Fibroblast of skin of left quadriceps (primary cell): ENCODE measurements at places on chromosomes 11 and 22.

GRCh38 chr22:20968281-20968977 is 1.4 kb downstream of the AIFM3 start:
- no peak for DNase-seq

DNA sequence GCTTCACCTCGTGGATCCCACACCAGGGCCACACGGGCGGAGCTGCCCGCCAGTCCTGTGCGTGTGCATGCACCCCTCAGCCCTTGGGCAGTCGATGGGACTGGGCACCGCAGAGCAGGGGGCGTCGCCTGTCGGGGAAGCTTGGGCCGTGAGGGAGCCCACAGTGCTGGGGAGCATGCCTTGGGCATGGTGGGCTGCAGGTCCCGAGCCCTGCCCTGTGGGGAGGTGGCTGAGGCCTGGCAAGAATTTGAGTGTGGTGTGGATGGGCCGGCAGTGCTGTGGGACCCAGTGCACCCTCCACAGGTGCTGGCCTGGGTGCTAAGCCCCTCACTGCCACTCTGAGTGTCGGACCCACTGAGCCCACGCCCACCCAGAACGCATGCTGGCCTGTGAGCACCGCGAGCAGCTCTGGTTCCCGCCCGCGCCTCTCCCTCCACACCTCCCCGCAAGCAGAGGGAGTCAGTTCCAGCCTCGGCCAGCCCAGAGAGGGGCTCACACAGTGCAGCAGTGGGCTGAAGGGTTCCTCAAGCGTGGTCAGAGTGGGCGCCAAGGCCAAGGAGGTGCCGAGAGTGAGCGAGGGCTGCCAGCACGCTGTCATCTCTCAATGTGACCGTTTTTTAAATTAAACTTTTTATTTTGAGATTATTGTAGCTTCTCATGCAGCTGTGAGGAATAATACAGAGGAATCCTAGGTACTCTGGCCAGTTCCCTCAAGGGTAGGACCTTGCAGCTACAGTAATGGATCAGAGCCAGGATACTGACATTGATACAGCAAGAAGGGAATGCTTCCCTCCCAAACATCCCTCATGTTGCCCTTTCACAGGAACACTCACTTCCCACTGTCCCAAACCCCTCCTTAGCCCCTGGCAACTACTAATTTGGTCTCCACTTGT is 127.7 kb downstream of the CRYBB2 start:
- DNase-seq: no peak

DNA sequence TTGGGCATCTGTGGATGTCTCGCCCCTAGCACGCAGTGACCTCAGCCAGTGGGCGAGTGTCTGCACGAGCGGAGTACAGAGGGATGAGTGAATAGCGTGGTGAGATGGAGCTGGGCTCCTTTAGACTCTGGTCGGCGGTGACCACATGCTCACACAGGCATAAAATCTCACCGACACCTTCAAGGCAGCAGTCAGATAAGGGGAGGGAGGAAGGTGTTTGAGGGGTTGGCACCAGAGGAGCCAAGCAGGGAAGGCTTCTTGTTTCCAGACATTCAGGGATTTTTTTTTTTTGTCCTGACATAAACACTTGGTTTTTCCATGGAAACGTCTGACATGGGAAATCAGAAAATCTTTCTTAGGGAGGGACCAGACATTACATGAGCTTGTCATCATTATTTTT is 35.8 kb downstream of the GRIK4 start:
- DNase-seq: no peak

GRCh38 chr22:22167791-22168189 is 76.8 kb upstream of the VPREB1 start:
- no peak for DNase-seq

GRCh38 chr11:36711104-36711825 is 113.2 kb upstream of the RAG2 start:
- no peak for DNase-seq

DNA sequence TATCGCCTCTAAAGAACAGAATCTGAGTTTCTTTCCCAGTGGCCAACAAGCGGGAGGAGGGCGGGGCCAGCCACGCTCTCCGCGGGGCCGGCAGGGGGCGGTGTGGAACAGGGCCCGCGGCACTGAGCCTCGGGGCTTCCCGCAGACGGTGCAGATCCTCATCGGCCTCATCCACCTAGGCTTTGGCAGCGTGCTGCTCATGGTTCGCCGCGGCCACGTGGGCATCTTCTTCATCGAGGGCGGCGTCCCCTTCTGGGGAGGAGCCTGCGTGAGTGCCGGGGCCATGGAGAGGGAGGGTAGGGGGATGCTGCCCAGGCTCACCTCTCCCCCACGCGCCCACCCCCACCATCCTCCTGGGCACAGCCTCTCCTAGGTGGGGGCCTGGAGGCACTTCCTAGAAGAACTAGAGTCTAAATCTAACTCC is 10.7 kb downstream of the MS4A15 start:
- no peak for DNase-seq

GRCh38 chr11:121578251-121578976 is 125.6 kb upstream of the SORL1-AS1 start:
- DNase-seq: no peak

DNA sequence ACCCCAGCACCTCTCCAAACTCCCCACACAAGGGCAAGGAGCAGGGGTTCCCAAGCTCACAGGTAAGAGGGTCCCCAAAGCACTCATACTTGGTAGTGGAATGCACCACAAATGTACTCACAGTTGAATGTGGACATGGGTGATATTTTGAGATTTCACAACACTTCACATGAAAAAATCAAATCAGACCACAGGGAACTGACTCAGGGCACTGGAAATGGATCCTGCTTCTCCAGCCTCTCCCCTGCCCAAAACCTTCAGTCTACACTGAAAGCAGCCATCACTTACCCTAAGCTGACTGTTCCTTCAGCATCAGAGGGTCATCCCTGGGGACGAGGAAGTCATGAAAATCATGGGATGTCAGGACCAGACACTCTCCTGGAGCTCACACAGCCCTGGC is 40.2 kb downstream of the SCGB1A1 start:
- no peak for DNase-seq

- no peak for DNase-seq
Measured at GRCh38 chr22:42131562-42131961, 952 bp upstream of the CYP2D6 start.

DNA sequence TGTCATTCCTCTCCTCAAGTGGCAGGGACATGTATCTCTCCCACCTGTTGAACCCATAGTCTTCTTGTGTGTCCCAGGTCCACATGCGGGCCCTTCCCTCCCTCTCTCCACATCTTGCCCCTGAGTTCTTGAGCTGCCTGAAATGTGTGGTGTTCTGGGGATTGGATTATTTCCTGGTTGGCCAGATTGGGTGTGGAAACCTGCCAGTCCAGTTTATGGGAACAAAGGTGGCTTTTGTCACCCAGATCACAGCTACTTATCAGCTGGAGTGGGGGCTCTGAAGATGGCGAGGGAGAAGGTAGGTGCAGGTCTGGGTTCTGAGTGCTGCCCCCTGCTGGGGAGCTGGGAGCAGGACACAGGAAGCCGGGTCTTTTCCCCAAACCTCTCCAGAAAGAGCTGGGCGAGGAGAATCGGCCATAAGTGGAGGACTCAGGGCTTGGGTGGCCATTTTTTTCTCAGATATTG is 14.2 kb downstream of the DTX4 start:
- no peak for DNase-seq

DNA sequence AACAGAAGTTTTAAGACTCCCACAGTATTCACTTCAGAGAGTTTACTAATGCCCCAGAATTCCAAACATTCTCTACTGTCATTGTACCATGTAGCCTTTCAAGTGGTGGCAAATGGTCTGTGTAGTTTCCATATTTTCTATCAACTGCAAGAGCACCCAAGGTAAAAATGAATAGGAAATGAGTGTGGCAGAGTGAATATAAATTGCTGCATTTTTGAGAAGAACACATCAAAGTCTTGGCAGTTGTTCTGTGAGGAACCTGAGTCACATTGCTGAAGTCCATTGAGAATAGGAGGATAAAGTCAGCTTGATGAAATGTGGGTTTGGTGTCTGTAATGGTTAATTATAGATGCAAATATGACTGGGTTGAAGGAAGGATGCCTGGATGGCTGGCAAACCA is 193.6 kb downstream of the AASDHPPT start:
- DNase-seq: no peak

GRCh38 chr22:36088292-36088691 is 59.7 kb upstream of the RBFOX2 start:
- no peak for DNase-seq

DNA sequence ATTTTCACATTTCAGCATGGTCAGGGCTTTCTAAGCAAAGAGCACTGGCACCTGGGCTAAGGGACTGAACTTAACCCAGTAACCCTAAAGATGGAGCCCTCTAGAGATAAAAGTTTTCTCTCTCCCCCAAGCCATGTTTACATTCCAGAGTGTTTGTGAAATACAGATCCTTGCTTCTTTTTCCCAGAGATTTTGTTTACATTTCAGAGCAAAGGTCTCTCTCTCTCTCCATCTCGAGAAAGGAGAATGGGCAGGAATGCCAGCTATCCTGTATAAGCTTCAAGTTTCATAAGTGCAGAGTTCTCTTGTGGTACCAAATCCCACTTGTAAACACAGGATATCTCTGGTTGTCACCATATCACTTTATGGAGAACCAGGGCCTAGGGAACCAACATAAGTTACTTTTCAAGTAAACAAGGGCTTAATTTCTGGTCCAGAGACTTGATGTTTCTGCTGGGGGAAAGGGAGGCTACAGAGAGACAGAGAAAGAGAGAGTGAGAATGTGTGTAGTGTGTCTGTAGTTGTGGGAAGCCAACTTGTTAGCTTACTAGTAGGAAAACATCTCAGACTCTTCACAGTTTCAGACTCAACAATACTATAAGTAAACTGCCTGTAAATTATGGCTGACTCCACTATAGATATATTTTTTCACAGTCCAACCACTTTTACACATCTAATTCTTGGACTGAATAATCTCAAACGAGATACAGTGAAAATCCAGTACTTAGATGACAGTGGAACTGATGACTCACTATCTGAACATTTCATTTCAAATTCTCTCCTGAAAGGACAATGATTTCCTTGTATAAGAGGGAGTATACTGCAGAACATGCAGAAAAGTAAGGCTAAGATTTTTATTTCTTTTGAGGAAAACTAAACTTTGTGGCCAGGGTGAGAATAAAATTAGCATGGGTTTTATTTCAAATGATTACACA is 76.2 kb downstream of the ARHGAP32 start:
- DNase-seq: peak; percentile 18

GRCh38 chr22:18024276-18024939 is at the start of gene MICAL3:
TSS of gene MICAL3 (minus strand) at chr22:18024561. CDS start at chr22:17906812, 117,749 bp downstream.
- no peak for DNase-seq

- no peak for DNase-seq
Measured at GRCh38 chr11:23679041-23679440, 817.8 kb upstream of the LUZP2 start.

DNA sequence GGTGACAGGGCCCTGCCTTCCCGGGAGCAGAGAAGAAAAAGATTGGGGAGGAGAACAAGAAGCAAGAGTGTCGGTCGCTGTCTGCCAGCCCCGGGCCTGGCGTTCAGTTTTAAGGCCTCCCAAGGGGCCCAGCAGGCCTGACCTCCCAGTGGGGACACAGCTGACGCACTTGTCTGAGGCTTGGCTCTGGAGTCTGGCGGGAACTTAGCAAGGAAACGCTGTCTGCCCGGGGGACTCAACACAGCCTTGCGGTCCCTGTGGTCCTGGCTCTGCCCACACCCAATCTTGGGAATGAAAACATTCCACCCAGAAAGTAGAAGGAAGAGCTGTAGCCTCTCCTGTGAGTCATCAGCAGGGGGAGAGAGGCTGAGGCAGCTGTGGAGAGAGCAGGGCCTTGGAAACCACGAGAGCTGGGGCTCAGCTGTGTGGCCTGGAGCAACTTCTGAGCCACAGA is 54.4 kb downstream of the TRAF6 start:
- peak; percentile 94 for DNase-seq

DNA sequence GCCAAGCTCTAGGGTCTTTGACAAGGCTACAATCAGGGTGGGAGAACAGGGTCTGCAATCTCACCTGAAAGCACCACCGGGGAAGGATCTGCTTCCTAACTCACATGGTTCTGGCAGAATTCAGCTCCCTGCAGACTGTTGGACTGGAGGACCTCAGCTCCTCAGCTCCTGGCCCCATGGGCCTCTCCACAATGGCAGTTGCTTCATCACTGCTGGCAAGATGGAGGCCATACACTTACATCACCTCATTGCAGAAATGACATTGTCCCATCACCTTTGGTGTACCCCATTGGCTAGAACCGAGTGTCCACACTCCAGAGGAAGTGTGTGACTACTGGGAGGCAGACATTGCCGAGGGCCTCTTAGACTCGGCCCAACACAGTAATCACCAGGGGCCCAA is 20.9 kb upstream of the MPPED1 start:
- no peak for DNase-seq

- no peak for DNase-seq
Measured at GRCh38 chr11:93131709-93132108, 66.1 kb downstream of the SLC36A4 start.

DNA sequence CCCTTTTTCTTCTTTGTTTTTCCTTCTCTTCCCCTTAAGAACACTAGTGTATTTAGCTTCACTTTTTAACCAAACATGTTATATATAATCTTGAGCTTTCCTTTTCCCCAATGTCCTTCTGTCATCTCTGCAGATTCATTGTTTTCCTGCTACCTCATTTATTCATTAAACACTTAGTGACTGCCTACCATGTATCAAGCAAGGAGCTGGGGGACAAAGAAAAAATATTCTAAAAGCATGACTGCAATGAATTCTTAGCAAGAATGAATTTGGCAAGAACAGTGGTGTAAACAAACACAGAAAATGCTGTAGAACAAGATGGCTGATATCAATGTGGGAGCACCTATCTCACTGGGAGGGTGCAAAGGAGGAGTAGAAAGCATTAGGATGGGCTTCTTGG is 247.0 kb upstream of the CCDC90B start:
- DNase-seq: no peak
